ENCODE measurements at places on chromosomes 2 and 18.
A peak's percentile ranks its signal among the peaks of the same experiment; 100 is the strongest.

- DNase-seq: no peak
These were observed 251.5 kb downstream of the GPD2 start for GRCh38 chr2:156687715-156688114.

DNA sequence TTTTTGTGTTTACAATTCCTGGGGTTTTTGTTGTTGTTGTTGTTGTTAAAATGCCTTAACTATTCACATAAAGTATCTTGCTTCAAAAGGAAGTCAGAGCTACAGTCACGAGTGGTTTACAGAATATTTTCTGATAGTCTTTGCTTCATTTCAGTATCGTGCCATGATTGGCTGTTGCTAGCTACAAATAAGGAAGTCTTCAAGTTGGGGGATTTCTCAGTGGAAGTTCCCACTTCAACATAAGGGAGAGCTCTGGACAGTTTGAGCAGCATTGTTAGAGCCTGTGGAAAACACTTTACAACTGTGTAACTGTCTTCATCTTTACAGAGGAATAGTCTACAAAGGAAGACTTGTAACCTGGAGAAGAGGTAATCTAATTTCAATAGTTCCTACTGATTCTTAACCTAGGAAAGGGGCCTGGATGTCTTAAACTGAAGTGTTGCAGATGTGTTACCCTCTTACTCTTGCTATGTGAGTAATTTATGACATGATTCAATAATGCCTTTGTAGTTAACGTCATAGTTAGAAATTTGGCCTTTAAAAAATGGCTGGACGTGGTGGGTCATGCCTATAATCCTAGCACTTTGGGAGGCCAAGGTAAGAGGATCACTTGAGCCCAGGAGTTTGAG, 23.4 kb upstream of the TANK start:
- DNase-seq: no peak

GRCh38 chr2:120673205-120673550, 62.5 kb upstream of the GLI2 start:
- no peak for DNase-seq

GRCh38 chr18:62678847-62679485, 36.4 kb upstream of the PHLPP1 start:
- DNase-seq: no peak

DNA sequence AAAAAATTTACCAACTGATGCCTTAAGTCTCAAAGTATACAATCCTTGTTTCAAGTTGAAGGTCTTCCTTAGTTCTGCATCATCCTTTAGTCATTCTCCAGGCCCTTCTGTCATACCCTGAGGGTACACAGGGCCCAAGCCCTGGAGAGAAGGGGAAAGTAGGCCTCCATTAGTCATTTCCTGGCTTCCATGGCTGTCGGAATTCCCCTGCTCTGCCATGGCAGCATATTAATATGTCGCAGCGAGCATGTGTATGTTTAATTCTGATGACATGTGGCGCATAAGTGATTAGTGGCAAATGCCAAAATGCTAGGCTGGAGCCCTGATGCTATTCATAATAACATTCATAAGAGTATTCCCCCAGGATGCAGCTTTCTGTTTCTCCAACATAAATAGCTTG, 22.1 kb downstream of the GPR39 start:
- no peak for DNase-seq

- DNase-seq: no peak
These were observed 91.9 kb downstream of the MRPS9 start for GRCh38 chr2:105129722-105130232.

- DNase-seq: no peak
These were observed 478.1 kb upstream of the ZNF804A start for GRCh38 chr2:184119989-184120800.

GRCh38 chr2:107285621-107286299, 399.8 kb upstream of the ST6GAL2 start:
- no peak for DNase-seq

- no peak for DNase-seq
These were observed 82.7 kb downstream of the ORC4 start for GRCh38 chr2:147937744-147938349.

DNA sequence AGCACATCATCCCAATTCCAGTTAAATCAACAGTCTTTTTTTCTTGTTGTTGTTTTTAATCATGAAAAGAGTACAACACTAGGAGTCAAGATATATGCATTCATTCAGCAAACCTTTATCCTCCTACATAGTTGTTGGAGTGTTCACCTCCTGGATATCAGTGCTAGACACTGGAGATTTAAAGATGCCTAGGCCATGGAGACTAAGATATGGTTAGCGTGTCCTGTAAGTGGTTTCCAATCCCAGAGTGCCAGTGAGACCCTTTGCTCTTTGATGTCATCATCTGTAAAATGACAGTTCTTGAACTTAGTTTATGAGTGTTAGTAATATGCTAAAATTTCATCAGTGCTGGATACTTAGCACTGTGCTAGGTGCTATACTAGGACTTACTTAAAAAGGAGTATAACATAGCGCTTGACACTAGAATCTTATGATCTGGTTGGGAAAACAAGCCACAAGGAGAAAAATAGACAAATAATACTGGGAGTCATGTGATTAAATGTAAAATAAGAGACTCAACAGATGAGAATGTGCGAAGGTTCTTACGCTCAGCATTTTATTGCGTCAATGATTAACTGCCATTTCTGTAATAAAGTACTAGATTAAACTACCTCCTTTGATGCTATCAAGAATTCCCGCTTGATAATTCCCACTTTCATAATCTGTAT, 31.5 kb downstream of the BABAM2 start:
- no peak for DNase-seq

GRCh38 chr2:17821535-17822444, 5.5 kb downstream of the MSGN1 start:
- no peak for DNase-seq

DNA sequence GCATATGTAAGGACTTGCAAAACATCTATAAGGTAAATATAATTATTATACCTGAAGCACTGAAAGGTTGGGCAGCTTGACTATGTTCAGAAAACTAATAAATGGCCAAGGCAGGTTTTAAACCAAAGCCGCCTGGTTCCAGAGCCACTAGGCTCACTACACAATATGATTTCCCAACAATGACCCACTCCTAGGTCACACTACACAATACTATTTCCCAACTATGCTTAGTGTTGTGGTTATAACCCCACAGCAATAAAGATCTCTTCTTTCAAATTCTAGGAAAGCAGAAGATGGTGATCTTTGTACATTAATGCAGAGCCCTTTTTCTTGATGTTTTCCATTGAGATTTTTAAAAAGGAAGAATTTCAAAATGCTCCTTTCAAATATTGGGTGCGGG, 180.4 kb downstream of the CYRIA start:
- no peak for DNase-seq

DNA sequence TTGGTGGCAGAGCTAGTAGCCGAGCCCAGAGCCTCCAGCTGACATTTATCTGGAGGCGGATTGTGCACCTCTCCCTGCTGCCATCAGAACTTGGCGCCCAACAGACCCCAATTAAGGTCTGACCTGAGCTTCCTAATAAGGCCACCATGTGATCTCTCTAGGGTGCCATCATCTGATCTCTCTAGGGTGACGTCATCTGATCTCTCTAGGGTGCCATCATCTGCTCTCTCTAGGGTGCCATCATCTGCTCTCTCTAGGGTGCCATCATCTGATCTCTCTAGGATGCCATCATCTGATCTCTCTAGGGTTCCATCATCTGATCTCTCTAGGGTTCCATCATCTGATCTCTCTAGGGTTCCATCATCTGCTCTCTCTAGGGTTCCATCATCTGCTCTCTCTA, 6.2 kb downstream of the KCNF1 start:
- no peak for DNase-seq

GRCh38 chr2:138846216-138846821, 66.1 kb upstream of the NXPH2 start:
- no peak for DNase-seq

DNA sequence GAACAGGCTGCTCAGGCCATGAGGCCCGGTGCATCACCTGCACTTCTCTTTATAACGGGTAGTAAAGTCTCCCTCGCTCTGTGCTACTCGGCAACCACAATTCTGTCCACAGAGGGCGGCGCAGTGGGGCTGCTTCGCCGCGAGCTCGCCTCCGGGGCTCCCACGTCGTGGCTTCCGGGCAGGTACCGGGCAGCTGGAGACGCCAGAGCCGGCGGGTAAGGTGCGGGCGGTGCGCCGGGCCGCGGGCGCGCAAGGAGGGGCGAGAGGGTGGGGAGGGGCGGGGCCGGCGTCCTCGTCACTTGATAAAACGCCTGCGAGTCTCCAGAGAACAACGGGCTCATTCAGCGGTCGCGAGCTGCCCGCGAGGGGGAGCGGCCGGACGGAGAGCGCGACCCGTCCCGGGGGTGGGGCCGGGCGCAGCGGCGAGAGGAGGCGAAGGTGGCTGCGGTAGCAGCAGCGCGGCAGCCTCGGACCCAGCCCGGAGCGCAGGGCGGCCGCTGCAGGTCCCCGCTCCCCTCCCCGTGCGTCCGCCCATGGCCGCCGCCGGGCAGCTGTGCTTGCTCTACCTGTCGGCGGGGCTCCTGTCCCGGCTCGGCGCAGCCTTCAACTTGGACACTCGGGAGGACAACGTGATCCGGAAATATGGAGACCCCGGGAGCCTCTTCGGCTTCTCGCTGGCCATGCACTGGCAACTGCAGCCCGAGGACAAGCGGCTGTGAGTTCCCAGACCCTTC, at the start of gene ITGA6:
Gene ITGA6 (plus strand): TSS at position 331 of the 734 bp plus-strand sequence.
- peak; percentile 88 for DNase-seq

DNA sequence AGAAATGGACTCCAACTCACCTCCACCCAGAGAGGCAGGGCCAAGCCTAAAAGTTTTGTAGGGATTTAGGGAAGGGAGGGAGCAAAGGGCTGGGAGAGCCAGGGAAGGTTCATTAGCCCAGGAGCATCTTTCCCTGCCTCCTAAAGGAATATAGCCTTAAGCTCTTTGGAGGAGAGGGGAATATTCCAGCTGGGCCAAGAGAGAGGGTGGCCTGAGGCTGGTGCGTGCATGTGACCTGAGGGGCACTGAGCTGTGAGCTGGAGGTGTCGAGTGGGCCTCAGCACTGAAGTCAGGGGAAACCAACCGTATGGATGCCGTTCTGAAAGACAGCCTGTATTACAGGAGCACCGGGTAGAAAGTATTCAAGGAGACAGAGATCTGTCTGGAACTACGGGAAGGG, 112.6 kb downstream of the KLHL29 start:
- DNase-seq: no peak

- DNase-seq: no peak
These were observed 1037.7 kb upstream of the SLC39A10 start for GRCh38 chr2:194619366-194619765.

- peak; percentile 55 for DNase-seq
These were observed 260.5 kb downstream of the DYSF start for GRCh38 chr2:71713581-71714580.

- no peak for DNase-seq
These were observed 127.6 kb upstream of the CCDC68 start for GRCh38 chr18:55086906-55087305.

GRCh38 chr2:199455545-199456382, 2.0 kb downstream of the SATB2 start:
- DNase-seq: peak; percentile 89

DNA sequence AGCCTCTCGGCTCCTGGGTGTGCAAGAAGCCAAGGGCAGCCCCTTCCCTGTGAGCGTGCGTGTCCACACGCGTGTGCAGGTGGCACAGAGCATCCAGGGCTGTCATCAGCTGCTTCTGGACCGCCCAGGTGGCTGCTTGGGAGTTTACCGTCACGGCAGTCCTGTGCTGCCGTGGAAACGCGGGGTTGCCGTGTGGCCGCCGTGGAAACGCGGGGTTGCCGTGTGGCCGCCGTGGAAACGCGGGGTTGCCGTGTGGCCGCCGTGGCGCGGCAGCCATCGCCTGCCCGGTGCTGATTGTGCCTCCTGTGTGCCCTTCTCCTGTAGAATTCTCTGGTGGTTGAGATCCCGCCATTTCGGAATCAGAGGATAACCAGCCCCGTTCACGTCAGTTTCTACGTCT, 71.4 kb downstream of the NFATC1 start:
- DNase-seq: no peak

- no peak for DNase-seq
These were observed 154.2 kb upstream of the KYNU start for GRCh38 chr2:142723236-142723635.
